ENCODE measurements at places on chromosomes 7 and 10.

DNA sequence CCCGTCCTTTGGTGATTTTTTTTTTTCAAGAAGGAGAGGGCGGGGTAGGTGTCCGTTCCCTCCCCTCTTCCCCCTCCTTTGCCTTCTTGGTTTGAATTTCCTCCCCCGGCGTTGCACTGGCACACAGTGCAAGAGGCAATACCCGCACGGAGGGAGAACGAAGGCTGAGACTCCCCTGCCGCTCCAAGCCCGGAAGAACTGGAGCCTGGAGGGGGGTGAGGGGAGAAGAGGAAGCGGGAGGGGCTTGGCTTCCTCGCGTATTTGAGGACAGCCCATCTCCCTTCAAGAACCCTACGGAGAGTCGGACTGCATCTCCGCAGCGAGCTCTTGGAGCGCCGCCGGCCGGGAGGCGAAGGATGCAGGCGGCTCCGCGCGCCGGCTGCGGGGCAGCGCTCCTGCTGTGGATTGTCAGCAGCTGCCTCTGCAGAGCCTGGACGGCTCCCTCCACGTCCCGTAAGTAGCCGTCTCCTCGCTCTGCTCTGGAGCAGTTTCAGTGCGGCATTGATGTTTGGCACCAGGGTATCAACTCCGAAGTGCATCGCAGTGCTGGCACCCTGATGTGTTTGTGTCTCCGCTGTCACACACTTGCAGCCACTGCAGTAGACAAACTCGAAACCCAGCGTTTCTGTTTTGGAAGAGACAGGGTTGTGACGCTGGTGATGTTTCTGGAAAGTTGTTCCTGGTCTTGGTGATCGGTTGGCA is at the start of gene CNTNAP2:
Gene CNTNAP2 (plus strand): TSS at position 281 of the 702 bp plus-strand sequence. CDS start 76 bp downstream, at position 357.
- DNase-seq, result no peak

GRCh38 chr7:123677061-123677715 is 21.5 kb downstream of the LMOD2 start:
- DNase-seq, result no peak

GRCh38 chr7:74454021-74454924 is 567 bp downstream of the GTF2IRD1 start:
- no peak for DNase-seq

DNA sequence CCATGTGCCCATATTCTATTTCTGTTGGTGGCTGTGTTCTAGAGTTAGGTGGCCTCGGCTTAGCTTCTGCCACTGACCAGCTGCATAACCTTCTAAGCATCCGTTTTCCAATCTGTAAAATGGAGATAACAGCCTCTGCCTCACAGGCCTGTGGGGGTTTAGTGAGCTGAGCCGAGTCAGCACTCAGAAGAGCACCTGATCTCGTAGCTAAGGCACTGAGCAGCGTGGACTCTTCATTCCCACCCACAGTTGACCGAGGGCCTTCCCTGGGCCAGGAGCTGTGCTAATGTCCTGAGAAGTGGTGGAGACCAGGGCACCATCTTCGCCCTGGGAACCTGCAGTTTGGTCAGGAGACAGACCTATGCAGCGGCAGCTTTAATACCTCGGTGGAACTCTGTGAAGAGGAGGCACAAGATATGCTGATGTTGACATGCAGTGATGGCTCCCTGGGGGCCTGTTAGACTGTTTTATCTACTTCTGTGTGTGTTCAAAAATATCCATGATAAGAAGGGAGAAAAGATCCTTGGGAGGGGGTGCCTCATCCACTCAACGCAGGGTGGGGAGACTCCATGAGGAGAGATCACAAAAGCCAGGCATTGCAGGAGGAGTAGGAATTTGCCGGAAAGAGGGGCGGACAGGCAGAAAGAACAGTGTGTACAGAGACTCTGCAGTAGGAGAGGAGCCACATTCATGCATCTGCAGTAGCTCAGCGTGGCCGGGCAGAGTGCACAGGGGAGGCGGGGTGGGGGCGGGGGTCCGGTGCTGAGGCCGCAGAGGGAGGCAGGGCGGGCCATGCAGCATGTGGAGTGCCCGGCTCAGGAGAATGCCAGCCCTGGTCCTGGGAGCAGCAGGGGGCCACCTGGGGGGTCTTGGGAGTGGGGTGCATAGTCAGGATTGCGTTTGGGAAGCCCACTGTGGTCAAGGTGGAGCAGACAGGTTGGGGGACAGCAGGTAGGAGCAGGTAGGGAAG is 136.8 kb downstream of the C10orf105 start:
- no peak for DNase-seq

DNA sequence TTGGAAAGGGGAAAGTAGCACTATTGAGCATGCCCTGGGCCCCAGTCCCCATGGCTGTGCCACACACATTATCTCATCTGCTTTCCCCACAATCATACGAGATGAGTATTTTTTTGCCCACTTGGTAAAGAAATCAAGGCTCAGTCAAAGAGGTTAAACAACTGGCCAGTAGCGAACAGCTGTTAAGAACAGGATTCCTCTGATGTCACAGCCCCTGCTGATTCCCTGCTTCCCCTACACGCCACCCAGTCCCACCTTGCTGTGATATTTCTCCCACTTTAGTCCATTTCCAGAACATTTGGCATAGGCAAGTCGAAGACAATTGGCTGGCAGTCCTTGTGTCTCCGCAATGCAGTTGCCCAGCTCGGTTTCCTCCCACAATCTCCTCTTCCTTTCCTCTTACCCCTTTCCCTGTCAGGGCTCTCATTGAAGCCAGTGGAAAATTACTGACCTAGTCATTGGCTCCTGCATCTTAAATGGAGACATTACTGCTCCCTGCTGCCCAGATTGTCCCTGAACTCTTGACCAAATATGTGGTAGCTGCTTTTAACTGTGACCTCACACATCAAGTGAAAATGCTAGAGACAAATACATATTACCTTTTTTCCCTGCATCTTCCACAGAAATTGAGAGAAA is 56.5 kb upstream of the EEPD1 start:
- no peak for DNase-seq

- no peak for DNase-seq
Measured at GRCh38 chr10:102918817-102919245, 737 bp downstream of the CNNM2 start.

GRCh38 chr7:128166603-128167041 is 74.5 kb upstream of the LEP start:
- peak; percentile 14 for DNase-seq

- DNase-seq, result no peak
Measured at GRCh38 chr10:124323806-124324205, 94.9 kb downstream of the OAT start.

DNA sequence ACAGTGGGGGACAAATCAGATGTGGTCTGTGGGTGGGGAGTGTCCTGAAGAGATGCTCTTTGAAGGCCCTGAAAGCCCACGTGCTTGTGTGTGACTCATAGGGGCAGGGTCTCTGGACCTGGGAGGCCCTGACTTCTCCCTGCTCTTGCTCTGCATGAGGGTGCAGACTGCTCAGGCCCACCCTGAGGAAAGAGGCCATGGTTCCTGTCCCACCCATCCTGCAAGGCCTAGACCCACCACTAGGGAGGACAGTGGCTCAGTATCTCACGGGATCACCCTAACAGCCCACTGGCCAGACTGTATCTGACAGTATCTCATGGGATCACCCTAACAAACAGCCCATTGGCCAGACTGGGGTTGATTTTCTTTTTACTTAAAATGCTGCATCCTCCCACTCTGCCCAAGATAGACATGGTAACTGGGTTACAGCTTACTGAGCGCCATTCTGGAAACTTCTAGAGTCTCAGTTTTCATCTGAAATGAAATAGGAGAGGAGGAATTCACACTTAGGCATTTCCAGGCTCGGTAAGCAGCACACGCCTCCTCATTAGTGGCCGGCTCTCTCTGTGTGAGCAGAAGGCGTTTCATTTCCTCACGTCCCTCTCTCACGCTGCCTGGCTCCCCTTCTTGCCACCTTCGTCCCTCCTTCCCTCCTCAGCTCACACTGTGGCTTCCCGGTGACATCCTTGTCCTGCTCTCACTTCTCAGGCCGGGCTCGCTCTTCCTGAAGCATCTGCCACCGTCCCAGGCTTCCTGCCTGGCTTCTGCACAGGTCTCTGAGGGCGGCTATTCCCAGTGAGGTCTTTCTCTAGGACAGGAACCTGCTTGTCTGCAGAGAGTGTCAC is 242.6 kb downstream of the GLRX3 start:
- DNase-seq, result no peak

All from stimulated activated naive CD8-positive, alpha-beta T cell treated with anti-CD3 and anti-CD28 coated beads, Interleukin-15, amount 100 ng/mL, for 72 hours (primary cell).